ENCODE measurements at places on chromosomes 1 and 21. TPM values are rescaled to one million over a fixed set of nuclear protein-coding genes. Genes with fewer than 3 reads are reported as not detected.
A peak's percentile ranks its signal among the peaks of the same experiment; 100 is the strongest.

DNA sequence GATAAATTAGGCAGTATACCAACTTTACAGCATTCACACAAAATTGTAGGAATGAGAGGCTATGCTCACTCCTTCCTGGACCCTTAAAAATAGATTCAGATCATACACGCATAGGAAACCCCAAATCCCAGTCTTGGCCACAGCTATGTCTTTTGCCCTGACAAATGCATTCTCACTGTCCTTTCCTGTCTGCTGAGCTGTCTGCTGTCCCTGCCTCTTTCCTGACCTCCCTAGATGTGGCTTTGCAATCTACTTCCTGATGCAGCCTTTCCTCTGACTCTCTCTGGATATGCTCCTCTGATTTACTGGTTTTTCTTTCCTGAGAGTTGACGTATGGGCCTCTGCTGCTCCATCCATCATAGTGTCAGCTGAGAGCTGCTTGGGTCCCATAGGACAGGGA lies 59.8 kb upstream of the SLC35F3 start:
- H3K4me1 ChIP-seq = no peaks in the 10 kb centered on the region
- H3K27ac ChIP-seq = no peak overlapping the region
- no peaks in the 10 kb centered on the region for H3K27me3 ChIP-seq
- H3K4me3 ChIP-seq = no peak overlapping the region
- no peak for DNase-seq

- no peak for DNase-seq
- H3K36me3 ChIP-seq = no peaks in the 10 kb centered on the region
- H3K4me3 ChIP-seq = no peak overlapping the region
- H3K4me1 ChIP-seq = peaks cover 15% of the 10 kb centered on the region
- H3K27me3 ChIP-seq = no peaks in the 10 kb centered on the region
Observed at GRCh38 chr1:206679738-206680211, 4.9 kb upstream of the MAPKAPK2 start.

DNA sequence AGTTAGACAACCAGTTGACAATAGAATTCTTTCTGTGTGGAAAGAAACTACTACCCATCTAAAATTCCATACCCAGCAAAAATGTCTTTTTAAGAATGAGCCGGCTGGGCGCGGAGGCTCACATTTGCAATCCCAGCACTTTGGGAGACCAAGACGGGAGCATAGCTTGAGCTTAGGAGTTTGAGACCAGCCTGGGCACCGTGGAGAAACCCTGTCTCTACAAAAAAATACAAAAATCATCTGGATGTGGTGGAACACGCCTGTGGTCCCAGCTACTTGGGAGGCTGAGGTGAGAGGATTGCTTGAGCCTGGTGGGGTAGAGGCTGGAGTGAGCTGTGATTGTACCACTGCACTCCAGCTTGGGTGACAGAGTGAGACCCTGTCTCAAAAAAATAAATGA lies 79.2 kb downstream of the SCCPDH start:
- DNase-seq = no peak
- no peak overlapping the region for H3K4me3 ChIP-seq
- H3K4me1 ChIP-seq = peaks cover 18% of the 10 kb centered on the region
- no peak overlapping the region for H3K27ac ChIP-seq

- no peak overlapping the region for H3K4me3 ChIP-seq
- no peaks in the 10 kb centered on the region for H3K27me3 ChIP-seq
- no peaks in the 10 kb centered on the region for H3K36me3 ChIP-seq
Observed at GRCh38 chr1:150464422-150464826, 22.8 kb upstream of the TARS2 start.

GRCh38 chr1:33219886-33220661 lies 36.2 kb upstream of the ZNF362 start:
- H3K4me1 ChIP-seq = peaks cover 7% of the 10 kb centered on the region
- H3K4me3 ChIP-seq = no peak overlapping the region
- no peaks in the 10 kb centered on the region for H3K36me3 ChIP-seq

DNA sequence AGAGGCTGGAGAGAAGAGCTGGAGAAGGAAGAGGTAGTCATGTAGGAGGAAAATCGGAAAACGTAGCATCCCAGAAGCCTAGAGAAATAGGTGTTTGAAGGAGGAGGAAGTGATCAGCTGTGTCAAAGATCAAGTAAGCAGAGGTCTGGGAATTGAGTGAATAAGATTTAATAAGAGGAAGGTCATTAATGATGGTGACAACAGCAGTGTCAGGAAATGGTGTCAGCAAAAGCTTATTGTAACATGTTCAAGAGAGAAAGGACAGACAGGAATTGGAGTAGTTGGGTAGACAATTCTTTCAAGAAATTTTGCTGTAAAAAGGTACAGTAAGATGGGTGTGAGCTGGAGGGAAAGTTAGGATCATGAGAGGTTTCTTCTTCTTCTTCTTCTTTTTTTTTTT lies 41.6 kb upstream of the SLC6A9 start:
- no peak overlapping the region for H3K4me3 ChIP-seq
- DNase-seq = no peak
- peaks cover 3% of the 10 kb centered on the region for H3K4me1 ChIP-seq

GRCh38 chr1:206633708-206634121 lies 1.6 kb upstream of the DYRK3 start:
- no peak overlapping the region for H3K4me3 ChIP-seq
- peak overlapping the region; percentile 55 for H3K27ac ChIP-seq
- H3K4me1 ChIP-seq = peaks cover 11% of the 10 kb centered on the region
- no peaks in the 10 kb centered on the region for H3K36me3 ChIP-seq
- H3K27me3 ChIP-seq = peaks cover 19% of the 10 kb centered on the region
- peak; percentile 54 for DNase-seq

- DNase-seq = no peak
- no peaks in the 10 kb centered on the region for H3K36me3 ChIP-seq
- H3K4me1 ChIP-seq = no peaks in the 10 kb centered on the region
- no peak overlapping the region for H3K27ac ChIP-seq
- no peak overlapping the region for H3K4me3 ChIP-seq
Observed at GRCh38 chr1:33819913-33820311, 44.0 kb upstream of the HMGB4 start.

Gene PDZK1
- polyA plus RNA-seq = 30.4 TPM

Gene TACSTD2
- 21.7 TPM for polyA plus RNA-seq

Gene TRAF3IP3
- polyA plus RNA-seq = 0.16 TPM

Gene LHX8
- polyA plus RNA-seq = 0.37 TPM
